Activated B cell treated with CpG ODN at 0.5 μM for 24 hours (primary cell): ENCODE measurements at places on chromosomes 4 and X. TPM values are rescaled to one million over a fixed set of nuclear protein-coding genes. Genes with fewer than 3 reads are reported as not detected.

- no peaks in the 10 kb centered on the region for H3K4me1 ChIP-seq
- no peak overlapping the region for H3K27ac ChIP-seq
- H3K36me3 ChIP-seq, result no peaks in the 10 kb centered on the region
Observed at GRCh38 chr4:114782415-114783214, 184.0 kb downstream of the UGT8 start.

- H3K4me3 ChIP-seq, result no peak overlapping the region
- no peaks in the 10 kb centered on the region for H3K36me3 ChIP-seq
- DNase-seq, result no peak
- H3K4me1 ChIP-seq, result no peaks in the 10 kb centered on the region
Observed at GRCh38 chr4:158729716-158730559, 6.7 kb upstream of the PPID start.

GRCh38 chr4:38014421-38014852 is 54.2 kb downstream of the PTTG2 start:
- peaks cover 13% of the 10 kb centered on the region for H3K4me1 ChIP-seq
- no peaks in the 10 kb centered on the region for H3K27me3 ChIP-seq
- no peak overlapping the region for H3K4me3 ChIP-seq
- peaks cover 41% of the 10 kb centered on the region for H3K36me3 ChIP-seq
- no peak overlapping the region for H3K27ac ChIP-seq

The MUC7 gene
- total RNA-seq, result not detected in 2 replicates

GRCh38 chr4:177182728-177183127 is 126.9 kb upstream of the NEIL3 start:
- H3K4me3 ChIP-seq, result no peak overlapping the region
- no peak for DNase-seq
- H3K4me1 ChIP-seq, result no peaks in the 10 kb centered on the region
- H3K36me3 ChIP-seq, result no peaks in the 10 kb centered on the region

GRCh38 chr4:84243685-84244084 is 255.4 kb downstream of the NKX6-1 start:
- H3K4me3 ChIP-seq, result no peak overlapping the region
- DNase-seq, result no peak
- H3K4me1 ChIP-seq, result no peaks in the 10 kb centered on the region
- no peaks in the 10 kb centered on the region for H3K36me3 ChIP-seq
- H3K27me3 ChIP-seq, result no peaks in the 10 kb centered on the region
- H3K27ac ChIP-seq, result no peak overlapping the region

DNA sequence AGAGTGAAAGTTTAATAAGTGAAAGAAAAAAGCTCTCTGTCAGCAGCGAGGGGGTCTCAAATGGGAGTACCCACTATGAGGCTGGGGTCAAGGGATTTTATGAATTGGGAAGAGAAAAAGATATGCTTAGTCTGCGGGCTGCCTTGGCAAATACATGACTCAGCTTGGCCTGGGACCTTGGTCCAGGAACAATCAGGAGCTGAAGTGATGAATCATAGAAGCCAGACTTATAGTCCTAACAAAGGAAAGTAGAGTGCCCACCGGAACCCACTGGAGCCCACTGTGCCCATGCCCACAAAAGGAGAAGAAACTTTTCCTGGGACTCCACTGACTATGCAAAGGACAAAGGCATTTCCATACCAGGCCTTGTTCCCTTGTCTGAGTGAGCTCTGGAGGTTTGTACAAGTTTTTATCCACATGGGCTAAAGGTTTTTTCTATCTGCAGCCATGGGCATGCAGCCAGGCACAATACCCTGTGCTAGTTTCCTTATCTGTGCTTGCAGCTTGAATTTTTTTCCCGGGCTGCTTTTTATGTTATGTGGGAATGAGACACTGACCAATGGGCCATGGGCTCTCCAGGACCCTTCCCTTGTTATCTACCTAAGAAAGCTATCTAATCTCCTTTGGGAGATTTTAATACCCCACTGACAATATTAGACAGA is 201.7 kb downstream of the FAM133A start:
- no peak overlapping the region for H3K27ac ChIP-seq
- no peak overlapping the region for H3K4me3 ChIP-seq
- no peak for DNase-seq
- H3K27me3 ChIP-seq, result no peaks in the 10 kb centered on the region
- H3K4me1 ChIP-seq, result no peaks in the 10 kb centered on the region

The RTL9 gene
- total RNA-seq, result not detected in 2 replicates

DNA sequence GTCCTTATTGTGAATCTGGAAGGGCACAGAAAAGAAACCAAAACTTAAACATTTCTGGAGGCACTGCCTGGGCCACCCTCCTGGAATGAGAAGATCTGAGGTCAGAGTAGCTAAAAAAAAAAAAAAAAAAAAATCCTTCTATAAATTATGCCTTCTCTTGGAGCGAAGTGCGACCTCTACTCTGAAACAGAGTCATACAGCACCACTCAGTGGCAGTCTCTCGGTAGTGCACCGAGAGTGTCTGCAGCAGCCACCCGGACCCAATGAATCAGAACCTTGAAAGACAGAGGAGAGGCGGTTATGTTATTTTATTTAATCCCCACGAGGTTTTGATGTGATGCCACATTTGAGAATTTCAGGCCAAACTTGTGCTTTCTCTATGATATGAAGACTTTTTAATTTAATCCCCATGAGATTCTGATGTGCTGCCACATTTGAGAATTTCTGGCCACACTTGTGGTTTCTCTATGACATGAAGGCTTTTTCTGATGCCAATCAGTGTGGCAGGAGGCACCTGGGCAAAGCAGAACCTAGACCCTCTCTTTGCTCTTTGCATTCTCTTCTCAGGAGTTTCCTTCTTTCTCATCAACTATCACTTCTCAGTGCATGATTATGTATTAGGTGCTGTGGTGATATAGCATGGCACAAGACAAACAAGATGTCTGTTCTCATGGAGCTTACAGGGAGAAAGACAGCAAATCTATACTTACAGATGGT is 5.6 kb upstream of the CT47C1 start:
- no peak overlapping the region for H3K27ac ChIP-seq
- no peaks in the 10 kb centered on the region for H3K4me1 ChIP-seq

The XK gene
- 0.11 and 0.24 TPM in 2 replicates for total RNA-seq

DNA sequence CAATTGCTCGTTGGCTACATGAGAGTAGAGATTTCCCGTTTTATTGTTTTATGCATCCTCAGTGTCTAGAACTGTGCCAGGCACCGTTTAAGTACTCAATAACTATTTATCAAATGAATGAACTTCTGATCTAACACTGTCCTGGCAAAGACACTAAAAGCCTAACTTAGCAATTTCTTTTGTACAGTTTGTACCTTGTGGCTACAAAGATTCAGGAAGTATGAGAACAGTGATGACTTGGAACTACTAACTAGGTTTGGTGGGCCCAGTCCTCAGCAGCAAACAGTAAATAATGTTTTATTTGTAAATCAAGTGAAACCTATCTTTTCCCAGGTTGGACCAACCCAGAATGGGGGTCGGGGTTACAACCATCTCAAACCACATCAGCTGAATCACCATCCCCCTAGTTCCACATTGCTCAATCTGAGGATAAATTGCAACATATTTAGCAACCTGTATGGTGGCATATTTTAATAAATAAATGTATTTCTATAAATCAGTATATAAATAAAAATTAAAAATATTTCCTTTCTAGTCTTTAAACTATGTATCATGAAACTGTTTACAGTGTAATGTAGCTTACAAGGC is 12.3 kb upstream of the SCRG1 start:
- DNase-seq, result no peak
- H3K4me1 ChIP-seq, result no peaks in the 10 kb centered on the region
- H3K36me3 ChIP-seq, result no peaks in the 10 kb centered on the region
